ENCODE measurements at places on chromosomes 3 and 15.

GRCh38 chr3:187358068-187358467, 10.1 kb upstream of the RTP4 start:
- no peak for DNase-seq

GRCh38 chr3:154926721-154927120, 153.4 kb upstream of the MME start:
- no peak for DNase-seq

DNA sequence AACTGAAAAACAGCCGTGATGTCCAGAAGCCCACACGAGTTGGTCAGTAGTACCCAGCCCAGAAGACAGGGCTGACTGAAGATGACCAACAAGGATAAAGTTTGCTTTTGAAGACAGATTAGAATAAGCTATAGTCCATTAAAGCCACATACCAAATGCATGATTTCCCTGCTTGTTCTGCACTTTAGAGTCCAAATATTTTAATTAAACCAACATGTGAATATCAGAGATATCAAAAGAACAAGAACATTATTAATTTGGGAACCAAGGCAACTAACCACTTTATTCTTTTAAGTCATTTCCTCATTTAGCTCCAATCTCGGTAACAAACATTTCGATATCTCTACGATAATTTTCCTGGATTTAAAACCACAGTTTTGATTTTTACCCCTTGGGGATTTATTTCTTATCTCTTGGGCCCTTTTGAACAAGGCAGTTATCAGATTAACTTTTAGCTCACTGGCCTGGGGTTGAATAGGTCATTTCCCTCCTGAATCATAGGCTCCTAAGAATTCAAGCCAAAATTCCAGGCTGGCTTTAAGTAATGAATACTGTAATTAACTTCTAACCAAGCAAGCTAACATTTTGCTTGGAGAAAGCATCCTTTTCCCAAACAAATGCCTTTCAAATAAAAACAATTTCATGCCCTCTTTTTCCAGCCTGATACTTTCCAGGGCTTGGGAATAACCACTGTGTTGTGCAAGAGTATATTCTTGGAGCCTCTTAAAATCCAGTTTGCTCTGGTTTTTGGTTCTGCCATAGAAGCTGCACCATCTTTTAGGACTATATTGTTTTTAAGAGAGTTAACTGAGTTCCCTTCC, 102.9 kb upstream of the NR2E3 start:
- no peak for DNase-seq

DNA sequence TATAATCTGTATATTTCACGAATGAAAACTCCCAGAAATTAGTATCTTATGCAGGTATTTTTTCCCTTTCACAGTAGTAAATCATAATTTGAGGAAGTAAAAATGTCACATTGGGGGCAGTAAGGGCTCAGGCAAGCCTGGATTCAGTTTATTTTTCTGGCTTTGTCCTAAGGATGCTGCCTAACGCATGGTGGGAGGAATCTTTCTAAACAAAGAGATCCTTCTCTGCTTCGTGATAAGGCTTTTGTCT, 35.7 kb downstream of the DNASE1L3 start:
- DNase-seq: no peak

DNA sequence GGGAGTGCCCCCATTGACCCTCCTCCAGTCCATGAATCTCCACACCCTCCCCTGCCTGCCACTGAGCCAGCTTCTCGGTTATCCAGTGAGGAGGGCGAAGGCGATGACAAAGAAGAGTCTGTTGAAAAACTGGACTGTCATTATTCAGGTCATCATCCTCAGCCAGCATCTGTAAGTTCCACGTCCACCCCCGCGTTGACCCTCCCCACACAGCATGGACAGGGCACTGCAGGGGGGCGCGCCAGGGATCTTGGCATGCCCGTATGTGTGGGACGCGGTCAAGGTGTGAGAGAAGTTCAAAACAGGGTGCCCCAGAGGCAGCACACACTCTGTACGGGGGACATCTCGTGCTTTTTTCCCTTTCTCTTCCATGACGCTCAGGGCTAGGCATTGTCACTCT, 33.1 kb downstream of the PSMD6 start:
- DNase-seq: no peak

- no peak for DNase-seq
Measured at GRCh38 chr15:87080547-87080946, 1000.9 kb downstream of the AGBL1 start.

- DNase-seq: no peak
Measured at GRCh38 chr3:149473357-149474249, 894 bp upstream of the TM4SF4 start.
